ENCODE measurements at places on chromosomes 1 and 21. TPM values are rescaled to one million over a fixed set of nuclear protein-coding genes. Genes with fewer than 3 reads are reported as not detected.

DNA sequence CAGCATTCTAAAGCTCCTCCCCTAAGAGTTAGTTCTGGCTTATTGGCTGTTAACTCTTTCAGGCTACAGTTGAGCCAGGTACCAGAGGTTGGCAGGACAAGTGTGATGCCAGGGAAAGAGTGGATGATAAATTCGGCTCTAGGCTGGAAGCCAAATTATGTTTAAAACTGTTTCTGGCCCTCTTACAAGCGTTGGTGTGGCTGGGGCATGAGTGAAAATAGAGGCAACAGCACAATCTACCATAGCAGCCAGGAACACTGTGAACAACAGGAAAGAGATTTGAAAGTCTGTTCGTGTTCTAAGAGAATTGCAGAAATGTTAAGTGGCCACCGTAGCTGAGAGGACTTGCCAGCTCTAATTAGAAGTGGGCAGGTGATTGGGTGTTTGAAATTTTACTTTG is 84.2 kb downstream of the CDC7 start:
- DNase-seq, result no peak

DNA sequence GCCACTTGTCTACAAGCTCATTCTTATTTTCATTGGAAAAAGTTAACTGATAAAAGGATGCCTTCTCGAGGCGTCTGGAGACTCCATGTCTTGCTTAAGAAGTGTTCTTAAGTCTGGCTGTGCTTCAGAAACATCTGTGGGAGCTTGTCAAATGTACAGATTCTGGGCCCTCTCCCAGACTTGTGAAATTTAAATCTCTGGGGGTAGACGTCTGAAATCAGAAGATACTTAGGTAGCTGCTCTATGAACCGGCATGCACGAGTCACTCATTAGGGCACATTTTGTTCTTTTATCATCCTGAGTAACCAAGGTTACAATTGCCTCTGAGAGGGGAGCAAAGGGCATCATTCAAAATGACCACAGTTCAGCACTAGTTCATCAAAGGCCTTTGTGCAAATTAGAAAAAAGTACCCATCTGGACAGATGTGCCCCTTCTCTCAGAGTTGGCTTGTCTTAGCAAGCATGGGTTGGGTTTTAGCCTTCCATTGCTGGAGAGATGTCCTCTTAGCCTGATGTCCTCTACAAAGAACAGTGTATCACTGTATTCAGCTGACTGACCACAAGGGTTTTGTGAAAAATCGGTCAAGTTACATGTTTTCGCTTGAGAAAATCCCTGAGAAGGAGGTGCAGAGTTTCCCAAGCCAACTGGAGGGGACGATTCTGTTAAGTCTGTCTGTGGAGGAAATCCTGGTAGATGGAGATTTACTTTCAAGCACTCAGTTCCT is 156.9 kb downstream of the ASTN1 start:
- DNase-seq, result no peak

- no peak for DNase-seq
Observed at GRCh38 chr21:37182222-37182621, 84.9 kb downstream of the VPS26C start.

DNA sequence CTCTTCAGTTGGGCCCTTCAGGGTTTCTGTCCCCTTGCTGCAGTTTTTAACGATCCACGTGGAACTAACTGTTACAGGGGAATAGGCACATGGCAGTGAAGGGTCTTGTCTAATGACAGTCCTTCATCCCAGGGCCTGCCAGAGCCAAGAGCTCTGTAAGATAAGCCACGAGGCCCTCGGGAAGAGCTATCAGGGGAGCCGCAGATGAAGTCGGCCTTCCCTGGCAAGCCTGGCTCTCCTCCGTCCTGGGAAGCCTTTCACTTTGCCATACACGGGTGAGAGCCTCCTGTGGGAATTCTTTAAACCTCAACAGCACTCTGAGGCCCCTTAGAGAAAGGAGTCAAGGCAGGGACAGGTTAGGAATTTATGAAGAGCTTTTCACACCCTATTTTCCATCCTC is 29.0 kb downstream of the ACP6 start:
- DNase-seq, result no peak

DNA sequence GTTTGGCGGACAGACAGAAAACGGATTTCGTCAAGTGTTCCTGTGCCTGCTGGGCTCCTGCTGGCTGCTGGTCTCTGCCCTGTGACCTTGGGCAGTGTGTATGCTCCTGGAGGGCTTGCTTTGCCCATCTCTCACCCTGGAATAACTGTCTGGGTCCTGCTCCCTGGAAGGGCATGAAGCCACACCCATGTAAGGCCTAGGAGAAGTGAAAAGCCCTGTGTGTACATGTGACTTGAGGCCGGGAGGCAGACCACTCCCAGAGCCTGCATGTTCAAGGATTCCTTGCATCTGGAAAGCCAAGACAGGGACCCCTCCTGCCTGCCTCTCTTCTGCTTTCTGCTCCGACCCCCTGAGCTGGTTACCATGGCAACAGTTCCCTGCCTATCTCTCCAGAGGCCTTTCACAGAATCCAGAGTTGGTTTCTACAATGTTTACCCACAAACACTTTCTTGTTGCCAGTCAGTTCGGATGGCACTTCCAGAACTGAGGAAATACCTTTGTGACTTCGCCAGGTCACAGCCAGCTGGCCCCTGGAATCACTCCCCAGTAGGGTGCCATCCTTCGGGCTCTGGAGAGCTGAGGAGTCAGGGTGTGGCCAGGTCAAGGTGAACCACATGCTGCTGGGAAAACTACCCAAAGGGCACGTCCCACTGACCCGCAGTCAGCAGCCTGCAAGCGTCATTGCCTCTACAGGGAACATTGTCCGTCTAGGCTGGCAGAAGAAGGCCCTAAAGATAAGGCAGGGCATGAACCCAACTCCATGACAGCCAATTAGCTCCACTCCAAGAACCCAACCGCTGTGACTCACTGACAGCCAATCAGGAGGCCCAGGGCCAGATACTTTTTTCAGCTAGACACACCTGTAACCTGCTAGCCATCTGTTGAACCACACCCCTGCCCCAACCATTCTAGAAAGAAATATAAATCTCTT is 14.7 kb upstream of the GPR37L1 start:
- DNase-seq, result no peak

DNA sequence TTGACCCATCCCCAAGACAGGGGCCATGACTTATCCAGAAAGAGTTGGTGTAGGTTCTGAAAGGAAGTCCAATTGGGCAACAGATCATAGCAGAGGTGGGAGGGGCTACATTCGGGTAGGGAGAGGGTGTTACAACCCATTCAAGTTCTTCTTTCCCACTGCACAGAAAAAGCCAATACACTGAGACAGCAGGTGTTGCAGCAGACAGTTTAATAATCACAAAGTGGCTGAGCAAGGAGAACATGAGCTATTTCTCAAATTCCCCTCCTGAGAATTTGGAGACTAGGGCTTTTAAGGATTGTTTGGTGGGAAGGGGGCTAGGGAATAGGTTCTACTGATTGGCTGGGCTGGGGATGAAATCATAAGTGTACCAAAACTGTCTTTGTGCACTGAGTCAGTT is 328.4 kb upstream of the POU3F1 start:
- DNase-seq, result no peak

NOS1AP gene
- total RNA-seq, result 5.5 TPM

CASQ1 gene
- not detected for total RNA-seq

CAPN2 gene
- 151 TPM for total RNA-seq

Data from Caco-2 (cell line).